ENCODE measurements at places on chromosomes 4 and X.

GRCh38 chr4:31682796-31683195 lies 962.6 kb downstream of the PCDH7 start:
- no peak for DNase-seq

- no peak for DNase-seq
These were observed 169.7 kb downstream of the PDHA2 start for GRCh38 chr4:96009427-96010119.

DNA sequence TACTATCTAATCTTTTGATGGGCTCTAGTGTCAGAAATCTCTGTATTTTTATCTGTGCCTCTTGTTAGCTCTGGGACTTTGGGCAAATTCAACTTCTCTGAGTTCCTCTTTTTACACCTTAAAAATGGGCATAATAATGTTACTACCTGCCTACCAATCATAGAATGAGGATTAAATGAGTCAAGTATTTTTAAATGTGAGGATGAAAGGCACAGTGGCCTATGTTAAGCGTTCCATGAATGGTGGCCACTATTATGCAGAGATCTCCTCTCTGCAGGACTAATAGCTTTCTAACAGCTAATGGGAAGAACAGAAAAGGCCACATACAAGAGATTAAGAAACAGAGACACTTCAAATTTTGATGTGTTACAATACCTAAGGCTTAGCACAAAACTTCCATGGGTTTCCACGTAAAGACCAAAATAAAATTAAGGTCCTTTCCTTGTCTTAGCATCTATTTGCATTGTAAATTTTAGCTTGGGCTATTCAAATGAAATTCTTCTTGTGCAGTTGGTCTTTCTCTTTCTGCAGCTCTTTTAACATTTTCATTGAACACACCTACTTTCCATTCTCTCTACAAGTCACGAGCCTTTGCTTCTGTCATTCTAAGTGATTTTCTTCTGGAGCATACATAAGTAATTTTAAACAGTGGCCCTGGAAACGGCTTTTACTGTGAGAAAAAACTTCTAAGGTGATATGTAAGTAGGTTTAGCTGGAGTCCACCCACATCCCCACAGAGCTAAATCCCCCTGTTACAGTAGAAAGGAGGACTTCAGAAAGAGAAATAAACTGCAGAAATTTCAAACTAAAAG lies 117.9 kb upstream of the MED14 start:
- DNase-seq: no peak

GRCh38 chr4:1416948-1417260 lies 10.7 kb upstream of the NKX1-1 start:
- no peak for DNase-seq

DNA sequence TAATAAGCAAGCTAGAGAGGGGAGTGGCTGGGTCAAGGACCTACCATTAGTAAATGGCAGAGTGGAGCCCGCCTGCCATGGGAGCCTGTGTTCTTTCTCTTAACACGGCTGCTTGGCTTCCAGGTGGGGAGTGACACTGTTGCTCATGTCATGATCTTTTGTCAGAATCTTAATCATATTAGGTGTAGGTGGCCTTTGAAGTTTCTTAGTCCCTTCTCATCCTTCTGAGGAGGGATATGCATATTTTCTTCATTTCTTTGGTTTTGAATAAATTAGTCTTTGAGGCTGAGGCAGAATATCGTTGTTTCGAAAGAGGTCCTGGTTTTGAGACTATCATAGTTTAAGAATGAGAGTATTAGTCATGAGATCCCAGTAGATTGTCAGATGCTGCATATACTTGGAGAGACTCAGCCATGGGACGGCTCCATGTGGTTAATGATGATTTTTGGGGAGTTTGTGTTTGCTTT lies 28.9 kb downstream of the SNX25 start:
- DNase-seq: no peak

GRCh38 chr4:68373513-68373912 lies 23.6 kb upstream of the YTHDC1 start:
- DNase-seq: peak; percentile 80

DNA sequence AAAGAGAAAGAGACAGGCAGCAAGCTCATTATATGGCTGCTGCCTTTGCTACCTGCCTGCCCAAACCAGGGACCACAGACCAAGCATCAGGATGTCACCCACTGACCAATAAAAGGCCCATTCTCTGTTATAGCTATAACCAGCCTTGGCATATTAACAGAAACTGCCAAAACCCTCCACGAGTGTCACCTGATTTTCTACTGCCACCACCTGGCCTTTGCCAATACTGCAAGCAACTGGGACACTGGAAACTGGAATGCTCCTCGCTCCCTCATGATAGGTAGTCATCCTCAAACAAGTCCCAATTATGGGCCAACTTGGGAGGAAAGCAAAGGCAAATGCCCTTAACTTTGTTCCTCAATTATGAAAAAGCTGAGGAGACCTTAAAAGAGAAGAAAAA lies 76.0 kb downstream of the SPIN4 start:
- DNase-seq: peak; percentile 60

- no peak for DNase-seq
These were observed 4.2 kb upstream of the TAB3 start for GRCh38 chrX:30893206-30893605.

GRCh38 chr4:126705266-126705665 lies 927.5 kb upstream of the INTU start:
- no peak for DNase-seq

GRCh38 chrX:153549807-153550206 lies 32.4 kb downstream of the ATP2B3 start:
- no peak for DNase-seq

GRCh38 chr4:26938516-26938915 lies 77.9 kb downstream of the STIM2 start:
- no peak for DNase-seq

GRCh38 chrX:72621625-72622485 lies 49.2 kb upstream of the HDAC8 start:
- no peak for DNase-seq

DNA sequence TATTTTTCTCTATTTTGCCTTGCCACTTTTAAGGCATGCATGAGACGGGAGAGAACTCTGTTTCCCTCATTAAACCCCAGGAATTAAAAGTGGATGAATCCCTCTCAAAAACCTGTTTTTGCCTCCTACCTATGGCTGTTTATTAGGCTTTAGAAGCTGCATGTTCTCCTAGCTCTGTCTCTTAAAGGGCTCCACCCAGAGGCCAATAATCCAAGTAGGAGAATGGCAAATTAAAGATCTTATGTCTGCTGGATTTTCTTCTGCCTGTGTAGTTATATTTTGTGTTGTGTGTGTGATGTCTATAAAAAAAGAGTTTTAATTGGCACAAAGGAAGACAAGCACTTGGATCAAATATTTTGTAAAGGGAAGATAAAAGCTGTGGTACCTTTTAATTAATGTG lies 32.4 kb downstream of the MAGEC1 start:
- no peak for DNase-seq

GRCh38 chrX:153638041-153638371 lies 9.0 kb upstream of the DUSP9 start:
- no peak for DNase-seq

DNA sequence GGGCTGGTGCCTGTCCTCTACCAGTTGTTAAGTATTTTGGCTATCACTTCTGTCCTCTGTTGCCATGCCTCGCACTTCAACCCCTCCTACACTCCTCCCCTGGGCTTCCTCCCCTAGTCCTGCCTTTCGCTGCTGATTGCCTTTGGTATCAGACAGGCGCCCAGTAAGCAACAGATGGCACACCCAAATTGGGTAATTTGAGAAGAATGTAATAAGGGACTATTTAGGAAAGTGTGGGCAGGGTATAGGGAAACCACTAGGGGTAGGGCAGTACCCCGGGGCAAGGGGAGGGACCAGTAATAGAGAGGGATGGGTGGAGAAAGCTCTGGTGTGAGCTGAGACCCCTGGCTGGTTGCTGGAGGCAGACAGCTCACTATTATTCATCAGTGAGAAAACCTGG lies 172.7 kb upstream of the USP9X start:
- no peak for DNase-seq

DNA sequence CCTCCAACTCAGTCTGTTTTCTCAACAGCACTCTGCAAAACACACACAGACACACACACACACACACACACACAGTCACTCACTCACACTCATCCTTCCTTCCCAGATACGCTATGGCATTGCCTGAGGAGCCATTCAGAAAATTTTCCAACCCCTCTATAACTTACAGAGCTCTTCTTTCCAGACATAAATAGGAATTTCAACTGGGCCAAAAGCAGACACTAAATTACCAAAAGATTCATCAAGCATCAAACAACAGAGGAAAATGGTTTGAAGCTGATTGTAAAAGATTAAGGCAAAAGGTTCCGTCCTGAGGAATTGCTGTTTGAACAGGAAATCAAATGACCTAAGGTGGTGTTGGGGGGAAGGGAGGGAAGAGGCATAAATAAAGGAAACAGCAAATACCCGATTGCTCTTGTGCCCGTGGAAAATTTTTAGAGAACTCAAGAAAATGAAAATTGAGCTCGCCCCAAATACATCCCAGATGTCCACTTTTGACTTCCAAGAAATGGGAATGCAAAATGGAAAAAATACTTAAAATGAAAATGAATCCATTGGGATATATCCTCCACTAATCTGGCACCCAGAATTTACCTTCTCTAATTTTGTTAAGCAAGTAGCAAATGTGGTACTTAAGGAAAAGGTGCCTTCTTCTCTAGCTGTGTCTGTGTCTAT lies 183.6 kb downstream of the QDPR start:
- DNase-seq: no peak

DNA sequence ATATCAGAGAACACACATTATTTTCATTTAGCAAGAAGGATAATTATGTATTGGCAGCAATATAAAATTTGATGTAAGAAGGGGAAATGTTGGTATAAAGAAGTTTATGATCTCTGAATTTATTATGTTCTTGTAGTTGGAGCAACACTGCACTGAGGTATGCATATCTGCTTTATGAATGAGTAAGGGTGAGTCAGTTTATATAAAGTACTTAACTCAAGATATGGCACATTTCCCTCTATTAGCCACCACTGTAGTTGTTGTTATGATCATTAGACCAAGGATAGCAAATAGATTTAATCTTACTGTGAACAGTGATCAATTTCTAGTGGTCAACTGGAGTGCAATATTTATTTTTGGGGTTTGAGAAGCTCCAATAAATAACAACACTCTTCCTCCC lies 66.6 kb downstream of the SNX25 start:
- DNase-seq: no peak

DNA sequence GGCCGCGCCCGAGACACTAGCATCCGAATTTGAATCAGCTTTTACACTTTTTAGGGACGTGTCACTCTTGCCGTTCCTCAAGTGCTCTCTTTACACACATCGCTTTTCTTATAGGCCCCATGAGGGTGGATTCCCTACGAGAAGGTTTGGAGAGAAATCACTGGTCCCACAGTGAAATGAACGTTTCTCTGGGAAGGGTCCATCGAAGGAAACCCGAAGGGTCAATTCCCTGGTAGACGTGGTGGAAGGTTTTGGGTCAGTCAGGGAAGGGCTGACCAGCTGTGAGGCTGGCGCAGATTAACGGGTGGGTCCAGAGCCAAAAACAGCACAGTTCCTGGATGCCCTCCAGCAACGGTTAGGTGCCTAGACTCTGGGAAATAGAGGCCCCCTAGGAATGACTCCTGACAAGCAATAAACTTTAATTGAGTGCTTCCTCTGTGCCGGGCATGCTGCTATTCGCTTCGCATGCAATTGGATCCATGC lies 35.9 kb downstream of the ETDC start:
- no peak for DNase-seq
